ENCODE measurements at places on chromosomes 16 and 17. TPM values are rescaled to one million over a fixed set of nuclear protein-coding genes. Genes with fewer than 3 reads are reported as not detected.

The USP31 gene
- total RNA-seq = 6.8 TPM

The MRTFB gene
- total RNA-seq = 16.6 TPM

The AOC2 gene
- total RNA-seq = 2.1 TPM

The FOXC2 gene
- not detected for total RNA-seq

The CYTH1 gene
- total RNA-seq = 138 TPM

The ABCA3 gene
- 6.3 TPM for total RNA-seq

The PABPN1L gene
- total RNA-seq = not detected

The EPX gene
- total RNA-seq = not detected

The INCA1 gene
- 0.29 TPM for total RNA-seq

The CES3 gene
- 4.3 TPM for total RNA-seq

The PDE6G gene
- total RNA-seq = 76.5 TPM

The TBC1D3E gene
- not detected for total RNA-seq

GRCh38 chr16:68526143-68526781 lies 12.8 kb upstream of the ZFP90 start:
- no peak for DNase-seq

DNA sequence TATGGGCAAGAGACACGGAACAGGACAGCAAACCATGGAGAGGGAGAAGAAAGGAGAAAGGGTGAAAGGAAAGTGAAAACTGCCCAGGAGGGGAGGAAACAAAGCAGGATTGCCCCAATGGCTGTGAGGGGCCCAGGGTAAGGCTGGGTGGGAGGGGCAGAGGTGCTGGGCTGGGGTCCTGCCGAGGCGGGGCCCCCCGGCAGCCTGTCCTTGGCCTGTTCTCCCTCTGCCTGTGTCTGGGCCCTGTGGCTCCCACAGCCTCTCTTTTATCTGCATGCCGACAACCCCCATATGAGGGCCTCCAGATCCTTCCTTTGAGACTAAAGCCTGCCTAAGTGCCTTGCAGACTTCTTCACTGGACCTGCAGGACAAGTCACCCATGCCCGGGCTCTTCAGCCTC lies 15.5 kb downstream of the ZNHIT3 start:
- no peak for DNase-seq

- DNase-seq = no peak
Measured at GRCh38 chr17:58530655-58531054, 16.2 kb upstream of the MTMR4 start.

- peak; percentile 41 for DNase-seq
Measured at GRCh38 chr16:23699100-23699499, 13.9 kb downstream of the ERN2 start.

DNA sequence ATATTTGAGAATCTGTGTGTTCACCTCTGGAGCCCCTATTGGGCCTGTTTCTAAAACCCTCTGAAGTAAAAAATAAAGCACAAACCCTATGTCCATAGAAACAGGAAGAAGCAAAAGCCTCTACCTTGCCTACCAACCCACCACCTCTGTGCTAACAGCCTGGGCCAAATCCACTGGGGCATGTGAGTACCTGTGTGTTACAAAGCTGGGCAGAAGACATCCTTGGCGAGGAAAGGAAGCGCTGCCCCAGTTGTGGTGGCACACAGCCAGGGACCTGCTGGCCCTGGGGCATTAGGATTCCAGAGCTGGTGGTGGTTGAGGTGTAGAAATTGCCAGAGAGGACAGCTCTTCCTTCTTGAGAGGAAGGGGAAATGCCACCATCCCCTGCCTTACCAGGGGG lies 30.0 kb downstream of the MYO18A start:
- no peak for DNase-seq

GRCh38 chr17:11300738-11301137 lies 59.7 kb downstream of the SHISA6 start:
- no peak for DNase-seq

DNA sequence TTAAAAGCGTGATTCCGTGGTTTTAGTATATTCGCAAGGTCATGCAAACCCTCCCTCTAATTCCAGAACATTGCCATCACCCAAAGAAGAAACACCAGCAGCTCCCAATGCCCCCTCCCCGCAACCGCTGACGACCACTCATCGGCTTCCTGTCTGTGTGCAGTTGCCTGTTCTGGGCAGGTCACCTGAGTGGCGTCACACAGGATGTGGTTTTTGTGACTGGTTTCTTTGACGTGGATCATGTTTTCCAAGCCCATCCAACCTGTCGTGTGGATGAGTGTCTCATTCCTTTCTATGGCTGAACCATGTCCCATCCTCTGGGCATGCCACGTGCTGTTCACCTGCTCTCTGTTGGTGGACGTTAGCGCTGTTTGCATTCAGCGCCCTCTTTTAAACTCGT lies 8.2 kb upstream of the ATP2C2 start:
- DNase-seq = peak; percentile 82

DNA sequence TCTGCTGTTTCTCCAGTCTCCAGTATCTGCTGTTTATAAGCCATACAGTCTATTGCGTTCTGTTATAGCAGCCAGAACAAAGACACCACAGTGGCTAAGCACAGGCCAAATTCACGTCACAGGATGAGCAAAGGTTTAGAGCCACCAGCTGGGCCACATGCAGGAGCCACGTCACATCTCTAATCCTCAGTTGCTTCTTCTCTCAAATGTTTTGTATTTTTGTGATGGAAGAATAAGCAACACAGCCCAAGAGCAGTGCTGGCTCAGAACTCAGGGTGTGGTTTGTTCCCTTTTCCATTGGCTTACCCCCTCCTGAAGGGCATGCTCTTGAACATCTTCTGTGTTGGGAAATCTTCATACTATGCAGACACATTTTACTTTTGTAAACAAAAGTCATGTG lies 309.4 kb upstream of the CDH5 start:
- no peak for DNase-seq

- DNase-seq = no peak
Measured at GRCh38 chr16:51573191-51573590, 422.1 kb upstream of the SALL1 start.

DNA sequence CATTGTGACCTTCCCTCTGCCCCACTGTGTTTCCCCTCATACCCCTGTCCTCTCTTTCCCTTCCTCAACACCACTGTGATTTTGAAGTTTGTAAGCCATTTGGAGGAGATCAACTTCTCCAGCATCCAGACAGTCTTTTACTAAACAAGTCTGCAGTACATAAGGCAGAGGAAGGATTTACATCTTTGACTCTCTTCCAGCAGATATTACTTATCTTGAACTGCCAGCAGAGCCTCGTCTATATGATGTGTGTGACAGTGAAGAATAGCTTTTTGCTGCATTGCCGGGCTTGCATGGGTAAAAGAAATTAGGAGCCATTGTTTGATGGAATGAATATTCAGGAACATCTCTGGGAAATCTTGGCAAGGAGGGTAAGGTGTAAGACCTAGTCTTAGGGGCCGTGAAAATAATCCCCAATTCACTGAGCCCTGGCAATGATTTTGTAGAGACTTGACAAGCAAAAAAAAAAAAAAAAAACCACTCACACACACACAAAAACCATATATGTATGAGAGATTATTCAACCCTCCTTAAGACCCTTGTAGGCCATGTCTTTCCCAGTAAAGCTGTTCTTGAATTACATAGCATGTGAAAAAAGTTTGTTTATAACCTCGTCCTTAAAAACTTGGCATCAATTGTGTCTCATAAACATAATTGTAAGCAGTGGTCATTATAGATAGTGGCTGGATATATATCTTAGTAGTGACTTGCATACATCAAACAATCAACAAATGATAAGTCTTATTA lies 903.9 kb downstream of the CDH11 start:
- DNase-seq = no peak

- no peak for DNase-seq
Measured at GRCh38 chr16:70553645-70554044, 30.0 kb downstream of the SF3B3 start.

- no peak for DNase-seq
Measured at GRCh38 chr17:39782481-39782880, 44.7 kb downstream of the GRB7 start.

GRCh38 chr16:54049591-54050458 lies 236.8 kb downstream of the IRX3 start:
- DNase-seq = no peak

GRCh38 chr17:9536061-9536460 lies 39.6 kb downstream of the STX8 start:
- no peak for DNase-seq

DNA sequence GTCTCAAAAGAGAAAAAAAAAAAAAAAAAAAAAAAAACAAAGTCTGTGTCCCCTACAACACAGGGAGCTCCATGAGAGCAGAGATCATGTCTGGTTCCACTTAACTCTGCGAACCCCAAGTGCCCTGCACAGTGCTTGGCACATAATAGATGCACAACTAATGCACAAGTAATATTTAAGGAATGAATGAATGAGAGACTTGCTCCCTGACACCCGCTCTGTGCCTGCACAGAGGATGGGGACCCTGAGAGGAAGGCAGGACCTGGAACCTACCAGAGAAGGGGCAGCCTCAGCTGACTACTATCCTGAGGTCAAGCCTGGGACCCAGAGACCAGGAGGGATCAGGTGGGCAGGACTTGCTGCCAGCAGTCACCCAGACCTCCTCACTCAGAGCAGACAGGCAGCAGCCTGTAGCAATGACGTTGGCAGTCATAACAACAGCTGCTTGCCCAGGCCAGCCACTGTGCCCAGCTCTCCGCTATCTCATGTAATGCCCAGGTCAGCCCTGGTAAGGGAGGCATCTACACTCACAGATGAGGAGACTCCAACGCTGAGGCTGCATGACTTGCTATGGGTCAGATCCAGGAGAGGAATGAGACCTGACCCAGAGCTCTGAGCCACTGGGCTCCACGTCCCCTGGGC lies 2.9 kb downstream of the MYO15A start:
- no peak for DNase-seq

- DNase-seq = no peak
Measured at GRCh38 chr17:45374501-45374900, 57.7 kb upstream of the MAP3K14 start.

- no peak for DNase-seq
Measured at GRCh38 chr17:64270885-64271284, 7.8 kb upstream of the TEX2 start.

GRCh38 chr17:22507823-22508222 lies 815.5 kb downstream of the KCNJ18 start:
- DNase-seq = no peak

DNA sequence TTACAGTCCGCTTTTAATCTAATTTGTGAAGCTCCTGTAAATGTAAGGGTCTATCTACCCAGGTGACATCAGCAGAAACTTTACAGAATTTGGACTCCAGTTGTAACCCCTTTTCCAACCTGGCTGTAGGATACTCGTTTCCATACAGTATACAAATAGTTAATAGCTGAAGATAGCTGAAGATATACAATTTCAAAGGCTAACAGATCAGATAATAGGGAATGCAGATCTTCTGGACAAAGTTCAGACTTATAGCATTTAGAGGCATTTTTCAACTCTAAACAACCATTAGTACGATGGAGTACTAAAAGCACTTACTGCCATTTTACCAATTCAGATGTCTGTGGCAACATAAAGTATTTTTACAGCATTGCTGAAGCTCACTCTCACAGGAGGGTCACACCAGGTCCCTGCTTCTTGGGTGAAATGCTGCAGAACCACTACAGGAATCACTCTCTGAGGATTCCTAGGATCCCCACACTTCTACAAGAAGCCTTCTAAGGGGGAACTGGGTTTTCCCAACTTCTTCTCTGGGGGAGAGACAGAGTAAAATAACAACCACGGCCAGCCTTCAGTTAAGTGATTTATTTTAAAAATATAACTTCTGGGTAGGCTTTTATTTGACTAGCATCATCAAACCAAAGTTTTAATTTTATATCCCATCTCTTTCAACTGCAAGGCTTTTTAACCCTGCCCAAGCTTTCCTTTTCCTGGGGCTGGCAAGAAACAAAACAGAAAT lies 2.9 kb downstream of the VEZF1 start:
- DNase-seq = no peak

DNA sequence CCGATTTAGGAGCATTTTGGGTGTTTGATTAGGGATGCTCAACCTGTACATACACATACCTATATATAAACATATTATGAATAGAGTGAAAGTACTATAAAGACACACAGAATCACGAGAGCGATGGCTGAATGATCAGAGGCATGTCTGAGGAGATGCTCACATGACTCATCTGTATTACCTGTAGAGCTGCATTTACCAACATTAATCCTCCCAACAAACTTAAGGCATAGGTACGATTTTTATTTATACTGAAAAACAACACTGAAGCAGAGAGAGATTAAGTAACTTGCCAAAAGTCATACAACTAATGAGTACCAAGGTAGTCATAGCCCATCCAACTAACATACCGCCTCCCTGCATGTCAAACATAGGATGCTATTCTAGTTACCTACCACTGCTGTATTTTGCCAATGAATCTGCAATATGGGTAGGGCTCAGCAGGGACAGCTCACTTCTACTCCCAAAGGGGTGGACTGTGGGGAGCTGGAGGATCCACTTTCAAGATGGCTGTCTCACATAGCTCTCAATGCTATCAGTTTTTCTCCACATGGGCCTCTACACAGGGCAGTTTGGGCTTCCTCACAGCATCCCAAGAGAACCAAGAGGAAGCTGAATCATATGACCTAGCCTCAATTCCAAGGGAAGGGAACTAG lies 7.3 kb downstream of the CYB5D1 start:
- no peak for DNase-seq

GRCh38 chr17:81511554-81511803 lies 1.1 kb downstream of the ACTG1 start:
- no peak for DNase-seq

- DNase-seq = peak; percentile 86
Measured at GRCh38 chr16:4319454-4320421, 3.9 kb downstream of the GLIS2 start.

GRCh38 chr16:66623755-66624154 lies 19.3 kb downstream of the CMTM3 start:
- no peak for DNase-seq

DNA sequence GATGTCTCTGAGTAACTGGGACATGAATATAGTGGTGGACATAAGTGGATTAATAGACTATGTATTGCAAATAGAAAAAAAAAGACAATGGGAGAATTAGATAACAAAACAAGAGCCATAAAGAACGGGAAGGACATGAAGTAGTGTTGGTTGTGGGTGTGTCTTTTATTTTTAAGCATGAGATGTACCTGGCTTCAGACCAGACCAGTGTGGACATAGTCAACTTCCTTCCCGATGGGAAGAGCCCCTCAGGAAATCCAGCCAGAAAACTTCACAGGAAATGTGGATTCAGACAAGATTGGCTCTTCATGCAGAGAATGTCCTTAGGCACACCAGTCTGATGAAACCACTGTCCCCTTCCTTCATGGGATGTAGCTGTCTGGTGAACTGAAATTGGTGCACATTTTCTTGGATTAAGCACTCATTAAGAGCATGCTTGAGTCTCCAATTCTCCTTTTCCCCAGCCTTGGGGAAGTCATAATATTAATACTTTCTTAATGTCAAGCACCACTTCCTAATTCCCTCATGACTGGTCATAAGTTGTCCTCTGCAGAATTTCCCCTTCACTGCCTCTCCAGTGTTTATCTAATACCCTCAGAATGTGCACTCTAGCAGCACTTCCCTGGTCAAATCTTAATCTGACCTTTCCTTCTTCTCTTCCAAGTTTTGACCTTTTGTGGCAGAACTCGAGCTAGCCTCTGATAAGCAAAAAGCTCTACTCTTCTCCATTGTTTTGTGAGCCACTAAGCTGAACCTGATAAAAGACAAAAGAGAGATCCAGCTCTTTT lies 350.6 kb upstream of the MAF start:
- DNase-seq = no peak

GRCh38 chr17:58503866-58504265 lies 10.6 kb downstream of the MTMR4 start:
- no peak for DNase-seq

Data from activated CD8-positive, alpha-beta T cell treated with anti-CD3 and anti-CD28 coated beads, Interleukin-2, amount 10 ng/mL, durations not matched to agents 7 days and 5 days (primary cell).